ENCODE measurements at places on chromosomes 7 and 10.

GRCh38 chr10:123145542-123146012, 2.4 kb upstream of the HMX2 start:
- no peak for DNase-seq

DNA sequence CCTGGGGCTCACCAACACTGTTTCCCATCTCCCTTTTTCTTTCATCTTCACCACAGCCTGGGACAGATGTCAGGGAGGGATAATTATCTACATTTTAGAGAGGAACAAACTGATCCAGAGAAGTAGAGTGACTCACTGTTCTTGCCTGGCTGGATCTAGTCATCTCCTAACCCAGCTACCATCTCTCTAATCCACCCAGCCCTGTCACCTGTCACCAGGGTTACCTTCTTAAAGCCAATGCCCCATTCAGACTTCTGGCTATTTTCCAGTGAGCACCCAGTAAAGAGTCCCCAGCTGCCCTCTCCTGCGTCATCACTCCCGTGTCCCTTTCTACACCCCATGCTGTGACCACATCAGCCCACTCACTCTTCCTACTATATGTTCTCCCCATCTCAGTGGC, 68.4 kb upstream of the DUSP5 start:
- no peak for DNase-seq

DNA sequence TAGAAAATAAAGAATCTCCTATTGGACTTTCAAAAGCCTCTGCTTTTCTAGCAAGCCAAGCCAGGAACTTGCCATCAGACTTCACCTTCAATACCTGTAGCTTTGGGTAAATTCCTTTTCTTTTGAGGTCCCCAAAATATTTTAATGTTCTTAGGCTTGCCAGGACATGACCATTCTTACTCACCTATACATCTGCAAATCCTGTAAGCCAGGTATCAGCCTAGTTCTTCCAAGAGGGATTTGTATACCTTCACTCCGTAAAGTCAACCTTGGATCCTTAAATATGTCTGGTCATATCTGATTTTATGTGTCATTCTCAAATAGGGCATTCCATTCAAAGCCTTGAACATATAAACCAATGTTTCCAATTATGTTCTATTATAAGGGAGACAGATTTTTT, 210.6 kb upstream of the CELF2 start:
- DNase-seq: no peak

DNA sequence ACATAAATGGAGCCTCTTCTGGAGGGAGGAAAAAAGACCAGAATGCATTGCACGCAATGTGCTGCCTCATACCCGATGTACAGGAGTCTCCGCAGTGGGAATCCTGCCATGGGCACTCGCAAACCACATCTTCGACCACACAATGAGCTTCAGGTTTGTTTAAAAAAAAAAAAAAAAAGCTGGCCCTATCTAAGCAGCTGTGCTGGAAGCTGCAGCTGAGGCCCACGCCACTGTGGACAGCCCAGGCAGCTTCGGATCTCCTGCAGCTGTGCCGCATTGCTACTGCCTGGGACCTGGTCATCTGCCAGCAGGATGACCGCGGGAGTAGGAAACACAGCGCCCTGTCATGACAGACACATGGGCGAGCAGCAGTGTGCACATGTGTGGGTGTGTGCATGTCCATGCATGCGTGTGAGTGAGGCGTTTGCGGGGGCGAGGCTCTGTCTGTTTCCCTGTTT, 26.0 kb downstream of the EN2 start:
- DNase-seq: no peak

- DNase-seq: peak; percentile 66
These were observed 37.2 kb downstream of the PLEKHS1 start for GRCh38 chr10:113788604-113789083.

- no peak for DNase-seq
These were observed 105.9 kb downstream of the CPEB3 start for GRCh38 chr10:92184977-92185376.

- no peak for DNase-seq
These were observed 163.7 kb downstream of the SRPK2 start for GRCh38 chr7:105224884-105225651.

DNA sequence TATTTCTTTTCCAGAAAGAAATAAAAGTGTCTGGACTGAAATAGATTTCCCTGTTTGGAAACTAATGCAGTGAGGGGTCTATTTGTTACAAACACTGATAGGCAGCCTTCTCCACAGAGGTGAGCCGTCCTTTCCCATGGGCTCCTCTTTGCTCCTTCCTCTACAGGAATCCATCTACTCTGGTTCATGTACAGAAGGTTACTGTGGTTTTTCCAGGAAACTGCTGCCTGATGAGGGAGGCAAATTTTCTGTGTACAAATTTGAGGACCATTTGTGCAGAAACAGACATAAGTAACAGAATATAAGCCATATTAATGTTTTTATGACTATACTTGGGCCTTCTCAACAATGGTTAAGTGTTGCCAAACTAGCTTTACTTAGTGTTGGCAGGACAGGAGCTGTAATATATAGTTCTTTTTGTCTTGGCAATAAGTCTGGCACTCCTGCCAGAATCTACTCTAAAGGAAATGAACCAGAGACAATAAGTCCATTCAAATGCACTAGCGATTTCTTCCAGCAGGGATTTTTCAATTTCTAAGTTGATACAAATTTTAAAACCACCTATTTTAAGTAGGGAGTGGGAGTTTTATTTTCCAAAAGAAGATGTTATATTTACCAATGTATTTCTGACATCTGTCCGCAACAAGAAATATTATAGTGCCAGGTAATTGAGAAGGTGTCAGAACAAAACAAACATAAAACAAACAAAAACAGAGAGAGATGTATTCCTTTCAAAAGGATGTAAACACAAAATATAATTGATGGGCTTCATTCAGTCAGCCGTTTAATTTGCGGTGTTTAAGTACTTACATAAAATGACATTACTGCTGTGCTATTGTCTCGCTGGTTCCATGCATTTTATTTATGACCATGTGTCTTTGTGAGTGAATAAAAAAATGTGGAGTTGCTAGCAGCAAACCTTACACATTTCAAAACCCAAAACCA, 91.0 kb upstream of the NFE2L3 start:
- DNase-seq: no peak

DNA sequence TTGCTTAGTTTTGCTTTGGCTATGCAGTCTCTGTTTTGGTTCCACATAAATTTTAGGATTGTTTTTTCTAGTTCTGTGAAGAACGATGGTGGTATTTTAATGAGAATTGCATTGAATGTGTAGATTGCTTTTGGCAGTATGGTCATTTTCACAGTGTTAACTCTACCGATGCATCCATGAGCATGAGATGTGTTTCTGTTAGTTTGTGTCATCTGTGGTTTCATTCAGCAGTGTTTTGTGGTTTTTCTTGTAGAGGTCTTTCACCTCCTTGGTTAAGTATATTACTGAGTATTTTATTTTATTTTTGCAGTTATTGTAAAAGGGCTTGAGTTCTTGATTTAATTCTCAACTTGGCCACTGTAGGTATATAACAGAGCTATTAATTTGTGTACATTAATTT, 78.2 kb upstream of the ZNF92 start:
- no peak for DNase-seq

GRCh38 chr10:21811245-21811585, 192.3 kb downstream of the DNAJC1 start:
- DNase-seq: no peak

GRCh38 chr10:5788969-5789368, 24.3 kb downstream of the GDI2 start:
- DNase-seq: no peak

DNA sequence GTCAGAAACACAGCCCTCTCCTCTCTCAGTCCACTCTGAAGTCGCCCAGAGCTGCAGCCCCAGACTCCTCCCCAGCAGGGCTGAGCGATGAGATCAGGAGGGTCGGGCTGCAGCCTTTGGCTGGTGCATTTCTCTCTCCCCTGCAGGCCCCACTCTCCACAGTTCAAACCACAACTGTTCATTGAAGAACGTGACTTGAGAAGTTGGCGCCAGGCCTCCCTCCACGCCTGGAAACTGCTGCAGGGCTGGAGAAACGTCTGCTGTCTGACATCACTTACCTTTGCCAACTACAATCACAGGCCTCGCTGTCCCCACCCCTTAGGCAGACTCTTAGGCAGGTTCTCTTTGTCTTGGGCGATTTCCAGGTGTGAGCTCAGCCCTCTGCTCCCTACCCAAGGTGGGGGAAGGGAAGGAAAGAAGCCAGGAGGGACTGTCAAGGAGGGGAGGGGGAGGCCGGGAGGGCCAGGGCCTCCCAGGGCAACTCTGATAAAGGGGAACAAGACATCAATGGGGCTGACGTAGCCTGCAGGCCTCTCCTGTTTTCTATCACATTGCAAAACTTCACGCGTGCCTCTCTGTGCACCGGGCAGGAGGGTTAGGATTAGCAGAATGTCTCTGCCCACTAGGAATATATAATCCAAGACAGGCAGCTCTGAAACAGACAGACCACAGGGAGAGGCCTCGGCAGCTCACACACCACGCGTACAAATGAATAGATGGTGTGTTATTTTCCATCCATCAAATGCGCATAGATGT, 32.7 kb downstream of the CALML5 start:
- DNase-seq: no peak

- no peak for DNase-seq
These were observed 23.6 kb downstream of the FGFR2 start for GRCh38 chr10:121574519-121575166.

- no peak for DNase-seq
These were observed 515 bp downstream of the RALA start for GRCh38 chr7:39623732-39624441.

GRCh38 chr10:52316001-52316400, 1.9 kb downstream of the DKK1 start:
- no peak for DNase-seq

DNA sequence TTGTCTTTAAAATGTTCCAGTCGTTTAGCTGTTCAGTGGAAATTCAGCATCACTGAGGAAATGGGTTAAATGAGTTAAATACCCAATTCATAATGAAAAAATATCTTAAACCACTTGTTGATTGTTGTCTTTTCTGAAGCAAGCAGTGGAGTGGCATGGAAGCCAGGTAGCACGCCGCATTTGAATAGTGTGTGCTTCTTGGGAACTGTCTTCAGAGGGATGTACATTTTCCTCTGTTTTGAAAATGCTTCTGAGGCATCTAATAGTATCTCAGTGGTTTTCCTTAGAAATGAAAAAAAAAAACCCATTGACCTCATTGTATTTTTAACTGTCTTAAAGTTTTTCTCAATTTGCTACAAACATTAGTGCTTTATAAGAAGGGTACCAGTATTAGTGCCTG, 28.1 kb downstream of the C10orf53 start:
- no peak for DNase-seq

DNA sequence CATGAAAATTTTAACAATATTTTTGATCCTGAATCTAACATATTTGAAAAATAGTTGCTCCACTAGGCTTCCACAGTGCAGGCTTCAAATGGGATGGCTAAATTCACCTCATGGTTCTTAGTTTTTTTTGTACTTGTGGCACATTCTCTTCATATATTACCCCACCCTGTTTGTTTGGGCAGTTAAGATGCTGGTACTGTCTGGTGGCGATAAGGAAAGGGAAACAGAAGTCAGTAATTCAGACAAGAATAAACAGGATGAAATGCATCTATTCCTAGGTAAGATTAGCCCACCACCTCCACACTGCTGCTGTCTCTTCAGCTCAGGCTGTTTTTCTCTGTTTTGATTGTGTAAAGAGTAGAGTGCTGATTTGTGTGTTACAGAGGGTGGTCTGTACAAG, 44.2 kb downstream of the GLRX3 start:
- no peak for DNase-seq

DNA sequence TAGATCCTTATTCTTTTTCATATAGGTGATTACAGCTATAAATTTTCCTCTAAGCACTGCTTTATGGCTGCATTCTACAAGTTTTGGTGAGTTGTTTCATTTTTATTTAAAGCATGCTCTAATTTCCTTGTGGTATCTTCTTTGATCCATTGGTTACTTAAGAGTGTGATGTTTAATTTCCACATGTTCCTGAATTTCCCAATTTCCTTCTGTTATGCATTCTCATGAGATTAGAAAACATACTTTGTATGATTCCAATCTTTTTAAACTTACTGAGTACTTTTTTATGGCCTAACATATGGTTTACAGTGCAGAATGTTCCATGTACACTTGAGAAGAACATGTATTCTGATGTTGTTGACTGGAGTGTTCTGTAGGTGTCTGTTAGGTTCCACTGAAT, 53.4 kb downstream of the MYL10 start:
- DNase-seq: no peak

Data from T1000 (cell line).